ENCODE measurements at places on chromosomes 7 and 10.

- DNase-seq, result no peak
Measured at GRCh38 chr10:62302760-62303159, 34.1 kb upstream of the RTKN2 start.

DNA sequence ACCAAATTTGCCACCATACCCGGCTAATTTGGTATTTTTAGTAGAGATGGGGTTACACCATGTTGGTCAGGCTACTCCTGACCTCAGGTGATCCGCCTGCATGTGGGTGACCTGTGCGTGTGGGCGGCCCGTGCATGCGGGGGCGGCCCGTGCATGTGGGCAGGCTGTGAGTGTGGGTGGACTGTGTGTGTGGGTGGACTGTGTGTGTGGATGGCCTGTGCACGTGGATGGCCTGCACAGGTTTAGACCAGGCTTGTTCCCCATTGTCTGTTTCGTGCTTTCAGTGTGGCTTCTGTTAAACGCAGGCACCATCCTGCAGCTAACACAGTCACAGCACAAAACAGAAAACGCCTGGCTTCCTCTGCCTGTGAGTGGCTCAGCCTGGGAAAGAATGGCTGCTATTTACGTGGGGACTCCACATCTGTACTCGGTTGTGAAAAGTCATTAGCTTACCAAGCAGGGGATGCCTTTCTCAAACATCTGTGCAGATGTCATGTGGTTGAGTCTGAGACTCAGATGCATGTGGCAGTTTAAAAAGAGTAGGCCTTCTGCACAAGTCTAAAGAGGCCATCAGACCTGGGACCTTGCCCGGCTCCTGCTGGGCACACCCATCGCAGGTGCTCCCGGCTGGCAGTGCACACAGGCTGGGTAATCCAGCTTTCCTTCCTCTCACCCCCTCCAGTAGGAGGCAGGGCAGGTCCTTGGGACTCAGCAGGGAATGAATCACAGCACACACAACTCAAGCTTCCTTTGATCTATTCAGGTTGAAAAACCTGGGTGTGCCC lies 91.6 kb downstream of the COBL start:
- DNase-seq, result no peak

DNA sequence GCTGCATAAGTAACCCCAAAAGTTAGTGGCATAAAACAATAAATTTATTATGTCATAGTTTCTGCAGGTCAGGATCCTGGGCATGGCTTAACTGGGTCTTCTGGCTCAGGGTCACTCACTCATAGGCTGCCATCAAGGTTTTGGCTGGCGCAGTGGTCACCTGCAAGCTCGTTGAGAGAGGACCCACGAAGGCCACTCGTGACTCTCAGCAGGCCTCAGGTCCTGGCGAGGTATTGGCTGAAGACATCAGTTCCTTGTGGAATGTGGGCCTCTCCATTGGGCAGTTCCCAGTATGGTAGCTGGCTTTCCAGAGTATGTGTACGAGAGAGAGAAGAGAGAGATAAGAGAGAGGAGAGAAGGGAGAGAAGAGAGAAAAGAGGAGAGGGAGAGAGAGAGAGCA lies 138.3 kb upstream of the KLF14 start:
- no peak for DNase-seq

GRCh38 chr7:34124765-34125164 lies 219.4 kb downstream of the BMPER start:
- no peak for DNase-seq

DNA sequence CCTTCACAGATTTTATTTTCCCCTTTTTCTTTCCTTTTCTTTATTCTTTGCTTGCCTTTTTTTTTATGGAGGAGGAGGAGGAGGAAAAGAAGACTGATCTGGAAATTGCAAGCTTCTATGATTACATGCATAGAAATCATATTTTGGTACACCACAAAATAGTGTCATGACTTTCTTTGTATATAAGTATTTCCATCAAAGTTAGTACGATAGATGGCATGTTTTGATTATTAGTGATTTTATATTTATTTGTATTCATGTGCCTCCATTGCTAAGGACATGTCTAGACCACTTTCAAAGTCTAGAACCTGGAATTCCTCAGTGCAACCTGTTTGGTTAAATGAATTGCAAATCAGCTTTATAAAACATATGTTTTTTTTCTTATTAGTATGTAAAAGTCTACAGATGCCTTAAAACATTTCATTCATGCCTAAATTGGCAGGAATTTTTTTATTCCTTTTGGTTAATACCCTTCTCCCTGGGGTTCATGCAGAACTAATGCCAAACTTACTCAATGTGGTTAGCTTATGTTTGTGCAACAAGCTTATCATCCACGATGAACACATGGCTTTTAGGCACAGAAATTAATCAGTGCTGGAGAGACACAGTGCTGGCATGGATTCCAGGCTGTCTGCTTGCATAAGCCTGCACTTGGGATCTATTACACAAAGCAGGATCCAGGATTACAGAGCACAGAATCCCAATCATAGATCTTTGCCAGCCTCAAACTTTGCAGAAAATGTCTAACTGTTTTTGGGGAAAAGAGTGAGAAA lies 213.1 kb downstream of the CHRM2 start:
- no peak for DNase-seq

DNA sequence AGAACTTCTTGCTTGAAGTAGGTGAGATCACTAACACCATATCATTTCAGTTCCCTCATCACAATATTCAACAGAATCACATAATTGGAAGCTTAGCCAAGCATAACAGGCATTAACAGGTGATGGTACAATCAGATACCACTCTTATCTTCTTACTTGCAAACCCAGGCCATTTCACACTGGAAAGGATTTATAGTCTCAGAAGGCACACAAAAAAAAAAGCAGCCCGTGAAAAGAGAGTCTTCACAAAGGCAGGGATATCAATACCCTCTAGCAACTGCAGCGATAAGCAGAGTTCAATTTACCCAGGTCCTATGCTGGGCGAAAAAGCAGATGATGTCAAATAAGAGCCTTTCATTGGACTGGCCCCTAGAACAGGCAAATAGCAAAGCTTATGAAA lies 1082.4 kb downstream of the XPNPEP1 start:
- no peak for DNase-seq

DNA sequence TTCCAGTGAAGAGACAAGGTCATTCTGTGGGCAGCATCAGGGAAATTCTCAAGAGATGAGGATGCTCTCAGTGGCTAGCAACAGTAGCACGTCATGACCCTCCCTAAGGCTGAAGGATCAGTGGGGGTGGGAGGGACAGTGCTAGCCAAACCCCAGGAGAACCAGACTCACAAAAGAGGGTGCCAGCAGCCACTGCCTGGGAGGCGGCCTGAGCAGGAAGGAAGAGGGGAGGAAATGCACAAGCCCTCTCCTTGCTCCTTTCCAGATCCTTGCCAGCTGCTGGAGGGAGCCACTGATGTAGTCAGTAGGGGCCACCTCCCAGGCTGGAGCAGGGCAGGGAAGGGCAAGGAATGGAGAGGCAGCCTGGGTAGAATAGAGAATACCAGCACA lies 302.7 kb downstream of the RPS24 start:
- DNase-seq, result no peak

- no peak for DNase-seq
Measured at GRCh38 chr7:29871787-29872398, 65.6 kb downstream of the WIPF3 start.

- DNase-seq, result no peak
Measured at GRCh38 chr10:56316603-56317002, 44.5 kb downstream of the ZWINT start.

DNA sequence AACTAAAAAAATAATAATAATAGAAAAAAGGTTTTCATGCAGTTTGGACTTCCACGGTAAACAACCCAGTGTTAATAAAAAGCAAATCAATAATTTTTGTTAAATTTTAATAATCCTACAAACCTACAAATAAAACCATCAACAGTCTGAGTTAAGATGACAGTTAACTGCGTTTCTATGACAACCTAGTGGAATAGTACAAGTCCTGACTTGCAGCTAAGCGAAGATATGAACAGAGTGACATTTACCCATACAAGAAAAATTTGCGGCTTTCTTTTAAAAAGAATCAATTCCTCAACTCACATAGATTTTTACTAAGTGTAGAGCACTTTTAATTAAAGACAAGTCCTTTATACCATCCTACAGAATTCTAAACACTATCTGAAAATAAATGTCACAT lies 35.6 kb downstream of the VPS41 start:
- DNase-seq, result no peak

DNA sequence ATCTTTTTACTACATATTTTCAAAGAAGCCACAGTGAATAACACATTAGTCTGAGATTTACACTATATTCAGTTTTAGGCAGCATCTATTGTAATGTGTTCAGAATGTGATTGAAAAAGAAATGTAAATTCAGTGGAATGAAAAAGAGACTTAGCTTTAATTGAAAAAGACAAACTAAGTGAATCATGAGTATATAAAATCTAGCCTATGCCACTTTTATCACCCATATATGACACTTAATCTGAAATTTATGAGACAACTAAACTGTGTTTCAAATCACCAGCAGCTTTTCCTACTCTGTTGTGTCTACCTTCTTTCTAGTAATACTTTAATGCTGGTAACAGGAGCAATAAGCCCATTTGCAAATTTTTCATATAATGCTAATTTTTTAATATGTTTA lies 4.7 kb downstream of the SKAP2 start:
- DNase-seq, result no peak

DNA sequence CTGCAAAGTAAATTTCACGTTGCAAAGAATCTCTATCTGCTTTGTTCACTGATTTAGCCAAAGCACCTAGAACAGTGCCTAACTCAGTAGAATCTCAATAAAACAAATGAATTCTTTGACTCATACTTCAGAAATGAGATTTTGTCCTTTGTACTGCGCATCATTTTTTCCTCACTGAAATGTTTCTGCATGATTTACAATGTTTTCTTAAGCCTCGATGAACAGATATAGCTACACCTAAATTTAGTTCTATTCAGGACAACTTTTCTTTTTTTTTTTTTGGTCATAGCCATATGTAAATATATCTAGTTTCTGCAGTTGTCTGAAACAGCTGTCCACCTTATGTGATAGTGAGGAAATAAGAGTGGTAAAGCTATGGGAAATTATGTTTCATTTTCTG lies 15.3 kb downstream of the GNAT3 start:
- DNase-seq, result no peak

DNA sequence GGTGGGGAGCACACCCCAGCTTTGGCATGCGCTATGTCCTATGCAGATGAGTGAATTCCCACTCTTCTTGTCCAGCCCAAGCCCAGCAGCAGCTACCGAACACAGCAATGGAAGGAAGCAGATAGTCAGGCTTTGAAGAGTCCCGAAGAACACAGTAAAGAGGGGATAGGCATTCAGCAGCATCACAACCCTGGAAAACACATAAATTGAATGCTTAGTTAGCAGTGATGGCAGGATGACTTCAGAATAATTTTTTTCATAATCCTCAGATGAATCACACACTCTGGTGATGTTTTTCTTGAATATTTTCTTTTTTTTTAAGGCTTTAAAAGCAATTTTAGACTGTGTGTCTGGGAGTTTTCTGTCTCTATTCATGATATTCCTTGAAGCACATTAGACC lies 95.8 kb downstream of the CFAP58 start:
- no peak for DNase-seq

DNA sequence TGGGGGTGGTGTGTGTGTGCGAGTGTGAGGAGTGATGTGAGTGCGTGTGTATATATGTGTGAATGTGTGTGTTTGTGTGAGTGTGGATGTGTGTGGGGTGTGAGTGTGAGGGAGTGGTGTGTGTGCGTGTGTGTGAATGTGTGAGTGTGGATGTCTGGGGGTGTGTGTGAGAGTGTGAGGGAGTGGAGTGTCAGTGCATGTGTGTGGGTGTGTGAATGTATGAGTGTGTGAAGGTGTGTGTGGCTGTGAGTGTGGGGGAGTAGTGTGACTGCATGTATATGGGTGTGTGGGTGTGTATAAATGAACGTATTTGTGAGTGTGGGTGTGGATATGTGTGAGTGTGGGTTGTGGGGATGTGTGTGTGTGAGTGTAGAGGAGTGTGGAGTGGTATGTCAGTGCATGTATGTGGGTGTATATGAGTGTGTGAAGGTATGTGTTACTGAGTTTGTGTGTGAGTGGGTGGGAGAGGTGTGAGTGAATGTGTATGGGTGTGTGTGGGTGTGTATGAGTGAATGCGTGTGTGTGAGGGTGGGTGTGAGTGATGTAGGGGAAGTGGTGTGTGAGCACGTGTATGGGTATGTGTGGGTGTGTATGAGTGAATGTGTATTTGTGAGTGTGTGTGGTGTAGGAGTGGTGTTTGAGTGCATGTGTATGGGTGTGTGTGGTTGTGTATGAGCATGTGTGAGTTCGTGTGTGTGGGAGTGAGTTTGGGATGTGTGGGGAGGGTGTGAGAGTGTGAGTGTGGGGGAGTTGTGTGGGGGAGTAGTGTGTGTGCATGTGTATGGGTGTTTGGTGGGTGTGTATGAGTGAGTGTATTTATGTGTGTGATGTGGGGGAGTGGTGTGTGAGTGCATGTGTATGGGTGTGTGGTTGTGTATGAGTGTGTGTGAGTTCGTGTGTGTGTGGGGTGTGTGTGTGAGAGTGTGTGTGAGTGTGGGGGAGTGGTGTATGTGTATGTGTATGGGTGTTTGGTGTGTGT lies 28.5 kb upstream of the NUB1 start:
- DNase-seq, result no peak

DNA sequence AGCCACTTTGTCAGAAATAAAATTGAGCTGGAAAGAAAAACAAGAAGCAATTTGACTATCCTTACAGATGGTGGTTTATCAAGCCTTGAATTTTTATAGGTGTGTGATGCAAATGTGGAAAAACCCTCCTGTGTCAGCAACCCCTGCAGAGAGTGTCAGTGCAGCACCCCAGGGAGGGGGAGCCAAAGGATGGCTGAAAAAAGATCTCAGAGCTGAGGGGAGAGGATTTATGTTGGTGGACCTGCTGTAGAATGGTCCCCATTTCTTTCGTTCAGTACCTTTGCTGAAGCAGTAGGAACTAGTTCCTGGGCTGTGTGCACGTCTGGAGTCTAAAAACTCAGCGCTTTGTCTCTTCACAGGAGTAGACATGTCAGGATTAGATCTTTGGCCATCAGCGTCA lies 239.0 kb downstream of the PHTF2 start:
- no peak for DNase-seq

DNA sequence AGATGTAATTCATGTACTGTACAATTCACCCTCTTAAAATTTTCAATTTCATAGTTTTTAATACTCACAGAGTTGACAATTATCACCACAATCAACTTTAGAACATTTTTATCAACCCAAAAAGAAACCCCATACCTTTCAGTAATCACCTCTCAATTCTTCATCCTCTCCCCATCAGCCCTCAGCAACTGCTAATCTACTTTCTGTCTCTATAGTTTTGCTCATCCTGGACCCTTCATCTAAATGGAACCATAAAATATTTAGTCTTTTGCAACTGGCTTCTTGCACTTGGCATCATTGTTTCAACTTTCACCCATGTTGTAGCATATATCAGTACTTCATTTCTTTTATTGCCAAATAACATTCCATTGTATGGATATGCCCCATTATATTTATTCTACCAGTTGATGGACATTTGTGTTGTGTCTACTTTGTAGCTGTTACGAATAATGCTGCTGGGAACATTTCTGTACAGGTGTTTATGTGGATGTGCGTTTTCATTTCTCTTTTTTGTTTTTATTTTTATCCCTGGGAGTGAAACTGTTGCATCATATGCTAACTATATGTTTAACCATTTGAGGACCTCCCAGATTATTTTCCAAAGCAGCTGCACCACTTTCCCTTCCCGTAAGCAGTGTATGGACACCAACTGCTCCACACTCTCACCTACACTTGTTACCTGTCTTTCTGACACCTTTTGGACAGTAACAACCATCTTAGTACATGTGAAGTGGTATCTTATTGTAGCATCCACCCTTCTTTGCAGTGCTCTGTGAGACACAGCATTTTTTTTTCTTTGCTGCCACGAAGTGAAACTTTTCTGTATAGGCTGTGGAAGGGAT lies 65.4 kb upstream of the APBB1IP start:
- DNase-seq, result no peak

GRCh38 chr10:11225935-11226334 lies 208.3 kb downstream of the CELF2 start:
- peak; percentile 39 for DNase-seq

Measured in effector memory CD4-positive, alpha-beta T cell (primary cell).